ENCODE measurements at places on chromosomes 3 and 15. TPM values are rescaled to one million over a fixed set of nuclear protein-coding genes. Genes with fewer than 3 reads are reported as not detected.

DNA sequence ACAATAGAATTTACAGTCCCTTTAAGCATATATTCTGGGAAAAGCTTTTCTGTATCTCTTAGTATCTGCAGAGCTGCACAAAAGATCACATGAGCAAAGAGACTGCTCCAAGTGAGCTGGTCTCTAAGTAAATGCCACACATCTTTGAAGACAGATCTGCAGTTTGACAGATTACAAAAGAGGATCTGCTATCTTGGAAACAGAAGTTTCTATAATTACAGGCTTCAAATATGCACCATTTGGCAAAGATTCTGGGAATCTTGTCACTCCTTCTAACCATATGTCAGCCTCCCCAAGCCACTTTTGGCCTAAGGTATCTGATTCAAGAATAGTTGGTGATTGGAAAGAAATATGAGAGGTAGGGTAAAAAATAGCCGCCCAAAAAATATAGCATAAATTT lies 9.6 kb upstream of the CFAP44 start:
- H3K27me3 ChIP-seq: no peaks in the 10 kb centered on the region
- DNase-seq: no peak
- H3K4me3 ChIP-seq: no peak overlapping the region
- no peak overlapping the region for H3K27ac ChIP-seq
- peaks cover 5% of the 10 kb centered on the region for H3K36me3 ChIP-seq

DNA sequence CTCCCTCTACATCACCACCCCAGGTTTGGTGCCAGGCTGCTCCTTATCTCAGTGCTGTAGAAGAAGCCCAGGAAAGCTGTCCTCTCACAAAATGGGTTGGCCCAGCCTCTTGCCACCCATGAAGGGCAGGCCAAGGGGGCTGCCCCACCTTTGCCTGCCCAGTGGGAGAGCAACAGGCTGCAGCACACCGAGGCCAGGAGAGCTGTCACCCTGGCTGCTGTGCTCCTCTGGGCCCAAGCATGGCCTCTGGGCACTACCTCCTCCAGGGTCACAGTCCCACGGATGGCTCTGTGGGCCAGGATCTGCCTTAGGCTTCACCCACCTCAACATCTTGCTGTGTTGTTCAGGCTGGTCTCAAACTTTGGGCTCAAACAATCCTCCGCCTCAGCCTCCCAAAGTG lies 6.4 kb upstream of the STAB1 start:
- no peaks in the 10 kb centered on the region for H3K27me3 ChIP-seq
- H3K4me3 ChIP-seq: no peak overlapping the region
- H3K36me3 ChIP-seq: peaks cover 10% of the 10 kb centered on the region
- no peak overlapping the region for H3K27ac ChIP-seq
- no peak for DNase-seq
- H3K4me1 ChIP-seq: no peaks in the 10 kb centered on the region

Gene BCL6
- total RNA-seq: 28.3 TPM

- no peak for DNase-seq
- peak overlapping the region; percentile 36 for H3K27ac ChIP-seq
- peaks cover 26% of the 10 kb centered on the region for H3K4me1 ChIP-seq
- peaks cover 9% of the 10 kb centered on the region for H3K36me3 ChIP-seq
- H3K4me3 ChIP-seq: no peak overlapping the region
Observed at GRCh38 chr3:123410149-123410515, 38.8 kb downstream of the ADCY5 start.

DNA sequence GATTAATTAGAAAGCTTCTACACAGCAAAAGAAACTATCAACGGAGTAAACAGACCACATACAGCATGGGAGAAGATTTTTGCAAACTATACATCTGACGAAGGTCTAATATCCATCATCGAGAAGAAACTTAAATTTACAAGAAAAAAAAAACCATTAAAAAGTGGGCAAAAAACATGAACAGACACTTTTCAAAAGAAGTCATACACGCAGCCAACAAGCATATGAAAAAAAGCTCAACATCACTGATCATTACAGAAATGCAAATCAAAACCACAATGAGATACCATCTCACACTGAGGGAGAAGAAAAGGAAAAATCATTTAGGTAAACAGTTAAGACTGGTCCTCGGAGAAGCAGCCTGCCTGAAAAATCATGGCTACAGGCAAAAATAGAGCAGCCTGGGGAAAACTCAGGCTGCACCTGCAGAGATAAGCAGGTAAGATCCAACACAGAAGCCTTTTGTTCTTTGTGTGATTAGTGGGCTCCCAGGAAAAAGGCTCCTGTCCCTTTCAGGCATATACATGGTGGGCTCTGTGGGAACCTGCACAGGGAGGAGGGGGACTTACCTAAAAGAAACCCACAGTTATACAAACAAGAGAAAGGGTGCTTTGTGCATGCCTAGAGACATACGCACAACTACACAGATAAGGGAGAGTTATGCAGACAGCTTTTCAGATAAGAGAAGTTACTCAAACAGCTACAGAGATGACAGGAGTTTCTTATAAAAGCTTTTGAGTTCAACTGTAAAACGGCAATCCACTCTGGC lies 49.3 kb downstream of the C3orf70 start:
- peaks cover 80% of the 10 kb centered on the region for H3K27me3 ChIP-seq
- no peak overlapping the region for H3K27ac ChIP-seq
- no peaks in the 10 kb centered on the region for H3K36me3 ChIP-seq
- no peak overlapping the region for H3K4me3 ChIP-seq

DNA sequence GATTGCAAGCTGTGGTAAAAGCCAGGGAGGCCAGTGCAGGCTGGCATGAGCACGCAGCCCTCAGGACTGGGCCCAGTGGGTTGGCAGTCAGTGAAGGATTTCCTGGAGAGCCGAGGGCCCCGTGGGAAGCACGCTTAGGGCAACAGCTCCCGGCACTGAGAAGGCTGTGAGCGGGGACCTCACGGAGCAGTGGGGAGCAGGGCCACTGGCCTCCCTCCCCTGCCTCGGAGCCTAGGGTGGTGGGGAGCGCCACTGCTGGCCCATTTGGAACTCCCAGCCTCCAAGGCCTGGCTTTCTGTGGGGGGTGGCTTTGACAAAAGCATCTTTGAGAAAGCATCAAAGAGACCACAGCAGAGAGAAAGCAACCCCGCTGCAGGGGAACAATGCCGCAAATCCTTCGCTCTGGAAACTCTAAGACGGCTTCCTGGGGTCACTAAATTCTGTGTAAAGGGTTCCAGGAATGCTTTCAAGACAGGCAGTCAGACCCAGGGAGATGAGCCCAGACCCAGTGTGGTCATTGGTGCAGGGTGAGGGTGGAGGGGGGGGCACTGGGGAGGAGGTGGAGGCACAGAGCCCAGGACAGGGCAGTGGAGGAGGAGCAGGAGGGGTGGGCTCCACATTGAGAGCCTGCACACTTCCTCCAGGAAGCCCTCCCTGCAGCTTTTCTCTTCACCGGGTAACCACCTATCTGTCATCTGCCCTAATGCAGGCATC lies 9.5 kb upstream of the APBA2 start:
- H3K4me1 ChIP-seq: no peaks in the 10 kb centered on the region
- DNase-seq: no peak
- H3K4me3 ChIP-seq: no peak overlapping the region

Gene C2CD4A
- 17.6 TPM for total RNA-seq

- no peak overlapping the region for H3K4me3 ChIP-seq
- H3K4me1 ChIP-seq: no peaks in the 10 kb centered on the region
- H3K36me3 ChIP-seq: no peaks in the 10 kb centered on the region
- no peak overlapping the region for H3K27ac ChIP-seq
Observed at GRCh38 chr3:193991666-193992424, 144.1 kb upstream of the HES1 start.

DNA sequence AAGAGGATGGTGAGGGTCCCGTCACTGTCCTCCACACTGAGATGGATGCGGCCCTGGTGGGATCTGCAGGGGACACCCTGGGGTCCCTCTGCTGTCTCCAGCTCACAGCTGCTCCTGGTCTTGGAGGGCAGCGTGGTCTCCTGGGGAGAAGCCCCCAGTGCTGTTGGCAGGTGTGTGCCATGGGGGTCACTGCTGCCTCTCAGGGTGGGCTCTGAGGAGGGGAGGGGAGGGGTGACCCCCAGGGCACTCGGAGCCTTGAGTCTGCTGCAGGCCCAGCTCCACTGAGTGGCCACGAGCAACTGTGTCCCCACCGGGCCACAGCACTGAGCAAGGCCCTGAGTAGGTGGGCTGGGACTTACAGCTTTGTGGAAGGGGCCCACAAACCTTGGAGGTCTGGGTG lies 34.7 kb downstream of the KLHL25 start:
- H3K4me1 ChIP-seq: no peaks in the 10 kb centered on the region
- H3K36me3 ChIP-seq: peaks cover 23% of the 10 kb centered on the region
- H3K4me3 ChIP-seq: no peak overlapping the region
- DNase-seq: no peak
- H3K27ac ChIP-seq: no peak overlapping the region

DNA sequence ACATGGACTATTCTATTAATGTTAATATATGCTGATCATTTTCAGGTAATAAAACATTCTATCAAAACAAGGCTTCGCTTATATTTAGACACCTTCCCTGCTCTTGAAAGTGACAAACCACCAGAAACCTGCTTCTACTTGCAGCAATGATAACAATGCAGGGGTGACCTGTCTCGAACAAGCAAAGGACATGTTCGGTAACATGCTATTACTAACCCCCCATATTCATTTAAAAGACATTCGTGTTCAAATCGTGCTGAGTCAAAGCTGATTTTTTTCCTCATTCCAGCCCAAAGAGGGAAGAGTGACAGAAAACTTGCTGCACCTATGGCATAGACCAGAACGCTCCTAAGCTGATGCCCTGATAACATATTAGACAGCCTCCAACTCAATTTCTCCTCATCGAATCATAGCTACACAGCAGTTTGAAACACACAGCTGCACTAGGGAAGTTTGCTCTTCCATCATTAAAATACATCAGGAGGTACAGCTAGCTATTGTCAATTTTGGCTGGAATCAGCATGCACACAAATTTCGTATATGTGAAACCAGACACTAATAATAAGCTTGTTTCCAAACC lies 341.5 kb downstream of the FOXP1 start:
- H3K4me1 ChIP-seq: peaks cover 38% of the 10 kb centered on the region
- H3K27me3 ChIP-seq: no peaks in the 10 kb centered on the region
- no peak overlapping the region for H3K27ac ChIP-seq
- H3K36me3 ChIP-seq: no peaks in the 10 kb centered on the region
- H3K4me3 ChIP-seq: no peak overlapping the region

Gene IFRD2
- total RNA-seq: 121 TPM

Gene SERF2
- 358 TPM for total RNA-seq

DNA sequence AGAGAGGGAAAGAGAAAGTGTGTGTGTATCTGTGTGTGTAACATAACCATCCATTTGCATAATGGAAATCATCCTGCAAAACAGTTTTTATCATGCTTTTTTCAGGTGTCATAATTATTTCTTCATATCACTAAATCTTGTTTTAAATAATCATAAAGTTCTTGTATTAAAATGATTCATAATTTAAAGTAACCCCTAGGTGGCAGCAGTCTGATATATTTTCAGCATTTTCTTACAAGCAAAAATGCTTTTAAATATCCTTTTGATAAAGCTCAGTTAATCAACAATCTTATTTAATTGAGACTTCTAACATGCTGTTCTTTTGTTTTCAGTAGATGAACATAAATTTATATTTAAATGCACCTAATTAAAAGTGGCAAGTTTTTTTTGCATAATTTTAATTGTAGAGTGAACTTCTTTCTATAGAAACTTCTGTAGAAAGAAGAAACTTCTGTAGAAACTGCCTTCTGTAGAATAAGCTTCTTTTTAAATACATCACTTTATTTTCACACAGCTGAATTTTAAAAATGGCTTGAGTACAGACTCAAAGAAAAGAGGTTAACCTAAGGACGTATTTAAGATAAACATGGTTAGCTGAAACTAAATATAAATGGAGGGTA lies 72.5 kb downstream of the OPA1 start:
- H3K27me3 ChIP-seq: no peaks in the 10 kb centered on the region
- H3K4me1 ChIP-seq: no peaks in the 10 kb centered on the region
- H3K27ac ChIP-seq: no peak overlapping the region
- H3K4me3 ChIP-seq: no peak overlapping the region
- H3K36me3 ChIP-seq: peaks cover 39% of the 10 kb centered on the region
- DNase-seq: no peak
